ENCODE measurements at places on chromosomes 16 and 17.

DNA sequence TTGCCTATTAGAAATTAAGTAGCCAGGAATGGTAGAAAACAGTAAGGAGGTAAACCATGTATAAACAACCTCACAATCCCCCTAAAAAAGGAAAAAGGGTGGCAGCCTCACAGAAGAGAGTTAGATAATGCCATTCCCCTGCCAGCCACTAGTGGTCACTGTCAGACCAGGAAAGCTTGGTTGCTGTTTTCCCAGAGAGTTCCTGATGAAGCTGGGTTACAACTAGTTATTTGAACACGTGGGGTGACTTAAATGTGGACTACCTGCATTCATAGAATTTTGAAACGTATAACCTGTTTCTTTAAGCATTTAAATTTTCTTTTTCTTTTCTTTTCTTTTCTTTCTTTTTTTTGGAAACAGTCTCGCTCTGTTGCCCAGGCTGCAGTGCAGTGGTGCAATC, 5.8 kb downstream of the GPRC5C start:
- DNase-seq, result no peak

DNA sequence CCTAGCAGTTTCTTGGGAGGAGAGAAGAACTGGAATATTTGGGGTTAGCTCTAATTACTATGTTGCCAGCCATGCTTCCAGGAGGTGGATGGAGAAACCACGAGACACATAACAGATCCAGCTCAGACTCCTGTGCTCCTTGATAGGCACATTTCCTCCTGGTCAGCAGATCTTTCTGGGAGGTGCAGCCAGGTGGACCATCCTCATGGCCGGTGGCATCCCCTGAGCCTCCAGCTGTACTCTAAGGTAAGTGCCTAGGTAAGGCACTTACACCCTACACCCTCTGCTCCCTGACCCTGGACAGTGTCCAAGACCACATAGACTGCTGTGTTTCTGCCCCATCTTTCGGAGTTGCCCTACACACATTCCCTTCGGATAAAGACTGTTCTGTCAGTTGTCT, 27.1 kb upstream of the N4BP1 start:
- DNase-seq, result no peak

DNA sequence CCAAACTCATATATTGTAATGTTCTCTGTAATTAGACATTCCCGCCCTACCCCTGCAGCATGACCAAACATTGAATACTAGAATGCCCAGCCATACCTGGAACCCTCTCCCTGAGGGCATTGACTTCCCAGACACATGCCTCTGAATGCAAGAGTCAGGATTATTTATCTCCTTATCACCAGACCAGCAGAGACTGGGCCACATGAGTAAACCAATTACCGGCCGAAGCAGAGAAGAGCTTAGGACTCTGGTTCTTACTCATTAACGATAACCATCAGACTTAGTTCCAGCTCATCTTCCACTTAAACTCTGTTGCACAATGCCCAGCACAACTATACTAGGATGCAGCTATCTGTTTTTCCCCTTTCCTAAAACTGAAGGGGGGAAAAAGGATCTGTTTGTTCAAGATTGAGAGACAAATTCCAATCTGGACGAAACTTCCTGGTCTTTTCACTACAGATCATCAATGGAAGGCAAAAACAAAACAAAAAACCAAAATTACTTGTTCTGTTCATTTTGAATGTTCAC, 88.2 kb upstream of the CORO6 start:
- DNase-seq, result no peak

DNA sequence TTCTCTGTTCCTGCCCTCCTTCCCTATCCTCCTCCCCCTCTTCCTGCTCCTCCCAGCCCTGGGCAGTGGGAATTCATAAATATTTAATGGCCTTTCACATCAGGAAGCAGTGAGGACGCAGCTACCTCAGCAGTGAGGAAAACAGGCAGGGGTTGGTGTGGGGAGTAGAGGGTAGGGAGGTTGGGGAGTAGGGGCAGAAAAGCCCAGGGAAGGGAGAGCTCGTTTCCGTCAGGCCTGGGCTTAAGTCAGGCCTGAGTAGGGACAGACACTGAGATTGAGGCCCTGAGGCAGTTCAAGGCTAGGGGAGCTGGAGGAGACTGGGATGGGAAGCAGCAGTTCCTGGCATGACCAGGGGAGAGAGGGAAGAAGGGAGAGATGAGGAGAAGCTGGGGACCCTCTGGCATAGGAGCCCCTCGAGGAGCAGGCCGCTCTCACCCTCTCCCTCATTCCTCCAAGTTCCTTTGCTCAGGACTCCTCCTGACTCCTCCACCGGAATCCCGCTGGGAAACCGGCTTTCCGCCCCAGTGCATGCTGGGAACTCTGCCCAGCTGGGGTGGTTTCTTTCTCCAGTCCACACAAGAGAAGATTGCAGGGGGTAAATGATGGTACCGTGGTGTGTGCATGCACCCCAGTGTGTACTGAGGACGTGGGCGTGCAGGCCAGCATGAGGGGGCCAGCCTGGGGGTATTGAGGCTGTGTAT, 6.2 kb downstream of the SAMD14 start:
- no peak for DNase-seq

DNA sequence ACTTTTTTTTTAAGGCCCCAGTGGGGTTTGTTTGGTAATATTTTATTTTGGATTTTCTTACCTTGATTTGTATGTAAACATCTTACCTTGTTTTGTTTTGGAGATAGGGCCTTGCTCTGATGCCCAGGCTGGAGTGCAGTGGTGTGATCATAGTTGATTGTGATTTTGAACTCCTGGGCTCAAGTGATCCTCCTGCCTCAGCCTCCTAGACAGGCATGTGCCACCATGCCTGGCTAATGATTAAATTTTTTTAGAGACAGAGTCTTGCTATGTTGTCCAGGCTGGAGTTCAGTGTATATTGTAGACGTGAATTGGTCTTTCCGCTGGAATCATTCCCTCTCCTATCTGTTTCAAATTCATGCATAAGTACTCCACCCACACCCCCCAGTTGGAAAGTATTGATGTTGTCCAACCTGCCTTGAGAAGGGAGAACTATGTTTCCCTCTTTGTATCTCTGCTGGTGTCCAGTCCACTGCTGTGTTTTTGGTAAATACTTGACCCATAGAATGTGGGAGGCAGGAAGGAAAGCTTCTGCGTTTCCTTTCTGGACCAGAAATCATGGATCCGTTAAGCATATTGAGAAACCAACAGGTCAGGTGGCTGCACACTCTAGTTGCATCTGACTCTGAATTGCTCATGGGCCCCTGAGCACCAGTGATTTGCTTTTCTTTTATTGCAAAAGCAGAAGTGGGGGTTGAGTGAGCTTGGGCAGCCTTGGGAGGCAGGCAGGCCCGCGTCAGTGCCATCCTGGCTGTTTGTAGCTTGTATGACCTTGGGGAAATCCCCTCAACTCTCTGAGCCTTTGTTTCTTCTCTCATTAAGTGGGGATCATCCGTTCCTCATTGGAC, 25.0 kb downstream of the RMI2 start:
- no peak for DNase-seq

GRCh38 chr17:9421525-9421924, 154.1 kb downstream of the STX8 start:
- no peak for DNase-seq
